ENCODE measurements at places on chromosomes 13 and 19. TPM values are rescaled to one million over a fixed set of nuclear protein-coding genes. Genes with fewer than 3 reads are reported as not detected.

- H3K4me3 ChIP-seq, result no peak overlapping the region
- H3K27me3 ChIP-seq, result no peaks in the 10 kb centered on the region
- no peak overlapping the region for H3K27ac ChIP-seq
Observed at GRCh38 chr13:78161266-78161665, 242.6 kb upstream of the EDNRB start.

GRCh38 chr13:51044023-51044665 is 66.9 kb downstream of the C13orf42 start:
- H3K36me3 ChIP-seq, result no peaks in the 10 kb centered on the region
- no peaks in the 10 kb centered on the region for H3K27me3 ChIP-seq
- DNase-seq, result no peak
- H3K27ac ChIP-seq, result no peak overlapping the region

APOC4 gene
- total RNA-seq, result 0.46 TPM

ACP7 gene
- not detected for total RNA-seq

KISS1R gene
- 3.9 TPM for total RNA-seq

GRCh38 chr19:43438291-43439031 is 23.8 kb downstream of the TEX101 start:
- H3K4me1 ChIP-seq, result no peaks in the 10 kb centered on the region
- H3K4me3 ChIP-seq, result no peak overlapping the region
- DNase-seq, result no peak
- no peak overlapping the region for H3K27ac ChIP-seq
